H1 (cell line): ENCODE measurements at places on chromosomes 16 and 17.

- peaks cover 2% of the 10 kb centered on the region; the same call in 1 of the 2 replicates for H3K36me3 ChIP-seq
- H3K4me1 ChIP-seq = peaks cover 34% of the 10 kb centered on the region
Observed at GRCh38 chr17:49013311-49014213, 16.4 kb downstream of the IGF2BP1 start.

GRCh38 chr16:12171206-12171605, 194.7 kb downstream of the SNX29 start:
- no peaks in the 10 kb centered on the region for H3K27me3 ChIP-seq
- H3K4me3 ChIP-seq = no peak overlapping the region
- DNase-seq = no peak
- no peak overlapping the region for H3K27ac ChIP-seq
- no peaks in the 10 kb centered on the region for H3K4me1 ChIP-seq
- H3K36me3 ChIP-seq = no peaks in the 10 kb centered on the region

DNA sequence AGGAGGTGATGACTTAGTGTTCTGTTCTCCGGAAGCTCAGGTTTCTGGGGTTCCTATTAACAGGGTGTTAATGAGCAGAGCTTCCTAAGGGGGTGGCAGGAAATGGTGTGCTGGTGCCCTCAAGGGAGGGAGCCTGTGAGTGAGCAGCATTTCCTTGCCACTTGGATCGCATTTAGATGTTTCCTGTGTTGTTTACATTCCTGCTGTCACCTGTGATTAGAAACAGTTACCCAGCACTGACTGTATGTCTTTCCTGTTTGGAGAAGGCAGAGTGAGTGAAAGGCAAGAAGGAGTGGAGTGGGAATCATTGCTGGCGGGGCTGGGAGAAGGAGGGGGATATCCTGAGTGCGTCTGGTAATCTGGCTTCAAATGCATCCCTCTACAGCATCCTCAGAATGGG, 214.6 kb downstream of the CCDC182 start:
- peaks cover 17% of the 10 kb centered on the region for H3K4me1 ChIP-seq
- no peaks in the 10 kb centered on the region for H3K27me3 ChIP-seq
- no peak overlapping the region for H3K4me3 ChIP-seq
- no peak for DNase-seq
- H3K27ac ChIP-seq = no peak overlapping the region

GRCh38 chr17:5580367-5580766, 3.9 kb downstream of the NLRP1 start:
- DNase-seq = no peak
- H3K4me3 ChIP-seq = no peak overlapping the region
- H3K27me3 ChIP-seq = no peaks in the 10 kb centered on the region
- H3K36me3 ChIP-seq = no peaks in the 10 kb centered on the region
- no peak overlapping the region for H3K27ac ChIP-seq

- no peak overlapping the region for H3K27ac ChIP-seq
- no peak overlapping the region for H3K4me3 ChIP-seq
- peaks cover 2% of the 10 kb centered on the region for H3K4me1 ChIP-seq
- H3K36me3 ChIP-seq = no peaks in the 10 kb centered on the region
- no peak for DNase-seq
- no peaks in the 10 kb centered on the region for H3K27me3 ChIP-seq
Observed at GRCh38 chr17:56717471-56717870, 116.2 kb downstream of the C17orf67 start.

DNA sequence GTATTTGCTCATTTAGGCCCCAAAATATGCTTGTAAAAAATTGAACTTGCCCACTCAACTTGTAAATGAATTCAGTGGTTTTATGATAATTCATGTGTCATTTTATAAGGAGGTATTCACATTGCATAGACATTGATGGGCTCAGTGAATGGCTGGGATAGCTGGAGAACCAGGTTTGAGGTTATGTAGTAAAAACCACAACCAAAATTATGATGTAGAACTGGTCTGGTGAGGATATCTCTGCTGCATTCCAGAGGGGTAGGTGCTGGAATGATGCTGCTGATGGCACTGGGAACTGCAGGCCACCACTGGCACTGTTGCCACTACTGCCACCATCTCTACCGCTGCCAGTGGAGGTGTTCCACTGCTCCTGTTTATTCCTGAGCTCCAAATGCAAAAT, 21.5 kb upstream of the RABEP1 start:
- DNase-seq = no peak
- H3K4me3 ChIP-seq = no peak overlapping the region
- H3K27me3 ChIP-seq = no peaks in the 10 kb centered on the region
- no peaks in the 10 kb centered on the region for H3K36me3 ChIP-seq
- H3K4me1 ChIP-seq = no peaks in the 10 kb centered on the region

- H3K36me3 ChIP-seq = no peaks in the 10 kb centered on the region
- no peaks in the 10 kb centered on the region for H3K27me3 ChIP-seq
- no peak overlapping the region for H3K4me3 ChIP-seq
- DNase-seq = no peak
Observed at GRCh38 chr16:9060225-9060624, 31.2 kb upstream of the HAPSTR1 start.

- H3K4me1 ChIP-seq = peaks cover 2% of the 10 kb centered on the region; the same call in 1 of the 2 replicates
- DNase-seq = no peak
- H3K4me3 ChIP-seq = no peak overlapping the region
- H3K27ac ChIP-seq = no peak overlapping the region
- H3K36me3 ChIP-seq = no peaks in the 10 kb centered on the region
Observed at GRCh38 chr17:27526604-27527002, 70.4 kb downstream of the KSR1 start.

DNA sequence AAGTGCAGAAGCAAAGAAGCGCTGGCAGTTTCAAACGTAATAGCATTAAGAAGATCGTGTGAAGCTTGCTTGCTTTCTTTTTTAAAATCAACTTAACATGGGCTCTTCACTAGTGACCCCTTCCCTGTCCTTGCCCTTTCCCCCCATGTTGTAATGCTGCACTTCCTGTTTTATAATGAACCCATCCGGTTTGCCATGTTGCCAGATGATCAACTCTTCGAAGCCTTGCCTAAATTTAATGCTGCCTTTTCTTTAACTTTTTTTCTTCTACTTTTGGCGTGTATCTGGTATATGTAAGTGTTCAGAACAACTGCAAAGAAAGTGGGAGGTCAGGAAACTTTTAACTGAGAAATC, 17.4 kb upstream of the RAB11FIP4 start:
- DNase-seq = no peak
- H3K4me3 ChIP-seq = no peak overlapping the region
- H3K36me3 ChIP-seq = no peaks in the 10 kb centered on the region
- no peak overlapping the region for H3K27ac ChIP-seq
- no peaks in the 10 kb centered on the region for H3K27me3 ChIP-seq

GRCh38 chr16:117379-118365, 20.8 kb downstream of the NPRL3 start:
- no peaks in the 10 kb centered on the region; the same call in 1 of the 2 replicates for H3K4me1 ChIP-seq
- DNase-seq = peak; percentile 94
- H3K27me3 ChIP-seq = no peaks in the 10 kb centered on the region
- H3K4me3 ChIP-seq = no peak overlapping the region

- no peak overlapping the region for H3K27ac ChIP-seq
- H3K4me3 ChIP-seq = no peak overlapping the region
- no peaks in the 10 kb centered on the region for H3K36me3 ChIP-seq
- peaks cover 1% of the 10 kb centered on the region for H3K27me3 ChIP-seq
- no peak for DNase-seq
- H3K4me1 ChIP-seq = peaks cover 6% of the 10 kb centered on the region; the same call in 1 of the 2 replicates
Observed at GRCh38 chr16:20271893-20272292, 55.4 kb downstream of the GP2 start.

- H3K4me3 ChIP-seq = no peak overlapping the region
- no peak for DNase-seq
- H3K27me3 ChIP-seq = no peaks in the 10 kb centered on the region
- no peaks in the 10 kb centered on the region for H3K4me1 ChIP-seq
- H3K27ac ChIP-seq = no peak overlapping the region
- H3K36me3 ChIP-seq = no peaks in the 10 kb centered on the region; the same call in 1 of the 2 replicates
Observed at GRCh38 chr17:15650741-15651582, 31.5 kb upstream of the FBXW10B start.

- H3K4me1 ChIP-seq = no peaks in the 10 kb centered on the region
- no peak for DNase-seq
- H3K27me3 ChIP-seq = no peaks in the 10 kb centered on the region
- H3K36me3 ChIP-seq = no peaks in the 10 kb centered on the region
- no peak overlapping the region for H3K27ac ChIP-seq
Observed at GRCh38 chr17:13822700-13823099, 221.0 kb upstream of the HS3ST3A1 start.
